ENCODE measurements at places on chromosomes 4 and X. TPM values are rescaled to one million over a fixed set of nuclear protein-coding genes. Genes with fewer than 3 reads are reported as not detected.

Gene GSX2
- not detected for total RNA-seq

- DNase-seq = no peak
These were observed 25.3 kb downstream of the GPM6B start for GRCh38 chrX:13791559-13791958.

Gene C1GALT1C1
- total RNA-seq = 18.0 TPM

- no peak for DNase-seq
These were observed 11.7 kb upstream of the REELD1 start for GRCh38 chr4:146202665-146203064.

- no peak for DNase-seq
These were observed 226.1 kb upstream of the MBNL3 start for GRCh38 chrX:132714913-132715312.

GRCh38 chr4:38109896-38110295 is 149.7 kb downstream of the PTTG2 start:
- peak; percentile 63 for DNase-seq

GRCh38 chr4:153038623-153039311 is 102.6 kb downstream of the FHDC1 start:
- DNase-seq = peak; percentile 65

Gene ADRA2C
- 8.7 TPM for total RNA-seq

DNA sequence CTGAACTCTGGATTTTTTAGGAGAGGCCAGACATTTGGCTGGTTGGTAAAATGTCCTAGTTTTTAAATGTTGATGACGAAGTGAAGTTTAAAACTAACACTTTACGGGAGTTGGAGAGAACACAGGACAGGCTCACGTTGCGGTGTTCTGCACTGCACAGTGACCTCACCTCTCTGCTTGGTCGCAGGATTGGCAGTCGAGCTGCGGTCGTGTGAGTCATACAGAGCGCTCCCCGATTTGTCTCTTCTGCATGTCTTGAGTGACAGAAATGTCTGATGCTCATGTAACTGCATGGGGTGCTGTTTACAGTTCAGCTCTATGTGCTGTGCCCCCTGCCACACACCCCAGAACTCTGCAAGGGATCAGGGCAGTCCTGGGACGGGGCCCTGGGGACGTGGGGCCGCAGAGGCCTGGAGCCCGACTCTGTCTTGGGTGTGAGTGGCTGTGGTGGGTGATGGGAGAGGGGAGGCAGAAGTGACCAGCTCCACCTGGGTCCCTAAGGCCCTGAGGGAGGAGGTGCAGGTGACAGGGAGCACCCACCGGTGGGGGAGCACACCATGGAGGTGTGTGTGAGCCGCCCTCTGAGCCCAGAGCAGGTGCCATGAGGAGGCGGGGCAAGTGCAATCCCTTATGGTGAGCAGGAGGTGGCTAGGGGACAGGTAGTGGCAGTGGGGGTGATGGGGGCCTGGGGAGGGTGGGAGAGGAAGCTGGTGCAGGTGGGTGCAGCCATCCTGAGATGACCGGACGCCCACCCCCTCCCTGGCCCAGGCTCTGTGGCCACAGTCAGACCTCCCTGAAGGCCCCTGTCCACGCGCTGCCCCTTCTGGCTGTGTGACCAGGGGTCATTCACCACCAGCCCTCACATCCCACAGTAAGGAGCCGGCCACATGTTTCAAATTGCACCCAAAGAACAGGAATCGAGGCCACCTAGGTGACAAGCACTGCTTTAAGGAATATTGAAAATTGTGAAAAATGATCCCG is 77.9 kb upstream of the ADRA2C start:
- peak; percentile 45 for DNase-seq

- no peak for DNase-seq
These were observed 13.8 kb downstream of the ARAP2 start for GRCh38 chr4:36230534-36230933.

Gene SPANXC
- not detected for total RNA-seq

GRCh38 chr4:99300934-99301333 is 10.1 kb upstream of the ADH1A start:
- DNase-seq = peak; percentile 89

DNA sequence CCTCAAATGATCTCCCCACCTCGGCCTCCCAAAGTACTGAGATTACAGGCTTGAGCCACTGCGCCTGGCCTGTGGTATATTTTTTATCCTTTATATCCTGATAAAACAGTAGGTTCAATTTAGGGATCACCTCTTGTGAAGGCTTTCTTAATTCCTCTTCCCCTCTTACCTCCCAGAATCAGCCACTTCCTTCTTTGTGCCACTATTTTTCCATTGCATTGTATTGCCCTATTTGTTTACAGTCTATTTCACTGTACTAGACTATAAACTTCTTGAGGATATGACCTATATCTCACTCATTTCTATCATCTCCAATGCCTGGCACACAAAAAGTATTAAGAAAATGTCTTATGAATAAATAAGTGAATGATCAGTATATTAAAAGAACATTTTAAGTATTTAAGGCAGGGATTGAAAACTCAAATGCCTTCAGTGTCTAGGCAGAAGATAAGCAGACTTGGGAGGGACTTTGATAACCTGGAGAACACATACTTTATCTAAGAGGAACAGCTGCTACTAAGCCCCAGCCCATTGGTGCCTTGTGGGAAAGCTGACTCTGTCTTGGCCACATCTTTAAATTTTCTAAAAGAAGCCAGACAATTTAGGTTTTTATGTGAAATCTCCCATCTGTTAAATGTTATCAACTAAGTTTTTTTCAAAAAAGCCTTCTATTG is 82.3 kb upstream of the OGT start:
- DNase-seq = peak; percentile 21

Gene CFI
- 1.4 TPM for total RNA-seq

Gene VSIG4
- not detected for total RNA-seq

Gene TCEAL5
- total RNA-seq = not detected

GRCh38 chr4:143184217-143184502 is 557 bp upstream of the USP38 start:
- no peak for DNase-seq

Gene ANKRD17
- total RNA-seq = 64.9 TPM

Gene ZFP92
- total RNA-seq = 0.05 TPM

Gene MGST2
- total RNA-seq = 16.1 TPM

DNA sequence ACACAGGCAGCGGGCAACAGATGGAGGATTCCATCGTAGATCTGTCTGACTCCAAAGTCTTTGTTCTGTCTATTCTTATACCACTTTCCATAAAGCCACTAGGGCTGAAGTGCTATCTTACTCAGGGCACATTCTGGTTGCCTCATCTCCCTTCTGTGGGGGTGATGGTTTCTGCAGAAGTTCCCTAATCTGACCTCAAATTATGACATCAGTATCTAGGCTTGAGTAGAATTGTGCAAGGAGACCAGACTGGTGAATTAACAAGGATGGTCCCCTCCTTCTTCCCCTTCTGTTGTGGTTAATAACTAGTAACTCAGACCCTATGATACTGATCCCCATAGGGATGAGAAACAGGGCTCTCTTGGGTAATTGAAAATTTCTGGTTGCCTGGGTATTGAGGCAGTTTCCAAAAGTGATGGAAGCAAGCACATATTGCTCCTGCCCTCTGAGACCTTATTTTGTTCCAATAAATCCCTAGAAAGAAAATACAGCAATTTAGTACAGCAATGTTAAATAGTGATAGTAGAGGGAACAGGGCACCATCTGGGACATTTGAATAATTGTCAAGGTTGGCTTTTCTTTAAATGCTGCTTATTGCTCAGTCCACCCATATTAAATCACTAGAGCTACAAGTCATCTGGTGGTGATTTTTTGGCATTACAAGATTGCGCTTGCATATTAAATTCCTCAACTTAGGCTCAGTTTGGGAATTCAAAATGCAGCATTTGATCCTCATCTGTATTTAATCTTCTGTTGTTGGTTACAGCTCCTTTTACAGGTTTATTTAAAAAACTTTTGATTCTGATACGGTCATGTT is 57.3 kb upstream of the AP1S2 start:
- DNase-seq = peak; percentile 24

DNA sequence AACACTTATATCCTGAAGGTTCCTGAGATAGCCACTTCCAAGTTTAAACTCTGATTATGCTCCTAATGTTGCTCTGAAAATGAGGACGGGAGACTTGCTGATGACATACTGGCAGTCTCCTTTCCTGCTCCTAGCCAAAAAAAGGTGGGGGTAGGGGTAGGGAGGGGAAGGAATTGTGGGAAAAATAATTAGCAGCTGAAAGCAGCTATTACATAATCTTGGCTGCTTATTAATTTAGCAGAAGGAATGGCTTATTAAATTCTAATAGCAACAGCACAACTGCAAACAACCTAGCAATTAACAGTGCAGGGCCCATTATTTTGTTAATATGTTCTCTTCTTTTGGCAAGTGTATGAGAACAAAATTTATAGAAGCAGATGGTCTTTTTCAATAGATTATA is 2.0 kb upstream of the AP1S2 start:
- no peak for DNase-seq

DNA sequence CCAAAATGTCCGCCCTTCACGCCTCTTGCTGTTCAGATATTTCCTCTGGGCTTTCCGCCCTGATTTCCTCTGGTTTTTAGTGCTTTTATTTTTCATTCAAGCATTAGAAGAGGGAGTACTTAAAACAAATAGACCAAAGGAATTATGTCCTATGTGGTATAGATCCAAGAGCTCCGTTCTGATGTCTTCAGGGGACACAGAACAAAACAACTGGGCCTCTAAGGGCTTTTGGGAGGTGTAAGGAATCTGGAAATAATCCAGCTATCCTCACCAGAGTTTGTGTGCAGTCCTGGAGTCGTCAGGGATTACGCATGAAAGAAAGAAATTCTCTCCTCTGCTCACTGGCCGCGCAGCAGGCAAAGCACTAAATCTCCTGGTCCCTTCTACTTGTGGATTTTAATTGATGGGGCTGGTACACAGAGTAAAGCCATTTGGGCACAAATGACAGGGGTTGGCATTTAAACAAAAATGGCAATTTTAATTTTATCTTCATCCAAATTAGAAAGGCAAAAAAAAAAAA is 999.2 kb downstream of the ADGRL3 start:
- DNase-seq = no peak

DNA sequence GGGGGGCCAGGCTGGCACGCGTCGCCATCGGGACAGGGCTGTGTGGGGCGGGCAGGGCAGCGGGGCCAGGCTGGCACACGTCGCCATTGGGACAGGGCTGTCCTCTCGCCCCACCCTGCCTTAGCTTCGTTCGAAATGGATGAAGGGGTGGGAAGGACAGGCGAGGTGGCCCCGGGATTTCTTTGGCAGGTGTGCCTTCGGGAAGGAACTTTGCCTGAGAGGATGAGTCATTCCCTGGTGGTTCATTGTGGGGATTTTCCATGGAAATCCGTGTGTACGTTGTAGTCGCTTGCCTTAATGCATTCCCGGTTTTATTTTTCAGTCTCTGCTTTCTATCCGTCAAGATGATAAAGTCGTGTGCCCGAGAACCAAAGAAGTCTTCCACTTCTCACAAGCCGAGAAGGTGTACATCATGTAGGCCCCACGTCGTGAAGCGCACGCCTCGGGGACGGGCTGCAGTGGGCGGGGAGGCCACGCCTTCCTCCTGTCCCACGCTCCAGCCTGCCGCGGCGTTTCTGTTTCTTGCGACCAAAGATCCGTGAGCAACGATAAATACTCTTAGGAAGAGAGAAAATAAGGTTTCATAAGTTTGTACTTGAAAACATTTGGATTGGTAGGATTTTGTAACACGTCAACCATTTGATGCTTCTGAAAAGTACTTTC is 8.1 kb upstream of the UVSSA start:
- no peak for DNase-seq

- no peak for DNase-seq
These were observed 54.6 kb downstream of the RELL1 start for GRCh38 chr4:37631551-37631950.

Gene NHS
- total RNA-seq = 0.68 TPM

DNA sequence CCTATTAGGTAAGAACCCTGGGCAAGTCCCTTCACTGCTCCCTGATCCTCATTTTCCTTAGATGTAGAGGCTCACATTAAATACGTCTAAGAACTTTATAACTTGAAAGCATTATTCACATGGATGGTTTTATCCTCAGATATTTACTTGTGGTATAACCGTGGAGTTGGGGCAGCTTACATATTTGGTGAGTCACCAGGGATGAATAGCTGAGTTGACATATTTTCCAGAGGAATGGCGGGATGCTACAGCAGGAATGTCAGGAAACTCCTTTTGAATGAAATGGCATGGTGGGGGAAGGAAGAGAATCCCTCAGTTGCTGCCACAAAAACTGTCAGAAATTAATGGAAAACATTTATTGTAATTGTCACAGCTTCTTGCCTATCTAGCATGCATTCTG is 165.3 kb upstream of the RPS6KA3 start:
- peak; percentile 15 for DNase-seq

- DNase-seq = no peak
These were observed 185.8 kb downstream of the TRAM1L1 start for GRCh38 chr4:116899561-116899960.

DNA sequence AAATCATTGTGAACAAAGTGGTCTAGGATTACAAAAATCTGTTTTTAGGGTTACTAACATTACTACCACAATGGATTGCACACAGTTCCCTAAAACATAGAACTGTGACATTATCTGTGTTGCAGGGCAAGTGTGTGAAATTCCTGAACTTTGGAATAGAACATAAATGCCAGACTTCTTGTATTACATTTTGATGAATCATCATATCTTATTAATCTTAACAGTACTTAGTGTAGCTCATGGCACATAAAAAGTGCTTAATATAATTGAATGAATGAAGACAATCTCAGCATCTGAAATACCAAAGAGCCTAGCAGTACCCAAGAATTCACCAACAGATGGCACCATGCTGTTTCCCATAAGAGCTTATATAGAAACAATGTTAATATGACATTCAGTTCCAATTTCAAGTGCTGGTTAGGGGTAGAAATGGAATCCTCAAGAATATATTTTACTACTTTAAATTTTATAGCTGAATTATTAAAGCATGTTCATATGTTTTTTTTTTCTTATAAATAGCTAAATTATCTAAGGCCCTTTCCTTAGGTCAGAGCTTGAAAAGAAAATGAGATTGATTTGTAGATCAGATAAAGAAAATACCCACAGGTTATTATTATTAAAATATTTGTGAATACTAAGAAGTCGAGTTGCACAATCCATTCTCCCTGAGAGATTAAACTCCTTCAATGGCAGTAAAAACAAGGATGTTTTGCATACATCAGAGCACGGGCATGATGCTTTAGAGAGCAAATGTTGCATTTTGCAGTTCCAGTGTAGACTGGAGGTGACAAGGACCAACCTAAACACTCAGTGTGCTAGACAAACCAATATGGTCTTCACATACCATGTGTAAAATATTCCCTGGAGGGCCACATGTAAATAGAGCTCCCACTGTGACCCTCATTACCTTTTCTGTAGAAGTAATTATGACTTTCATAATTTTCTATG is 25.7 kb upstream of the SHISA3 start:
- no peak for DNase-seq

- DNase-seq = peak; percentile 8
These were observed 363.9 kb downstream of the MID1IP1 start for GRCh38 chrX:39165185-39165584.

- no peak for DNase-seq
These were observed 48.8 kb upstream of the SMARCAD1 start for GRCh38 chr4:94158883-94159282.

Gene TKTL2
- total RNA-seq = 0.16 TPM

DNA sequence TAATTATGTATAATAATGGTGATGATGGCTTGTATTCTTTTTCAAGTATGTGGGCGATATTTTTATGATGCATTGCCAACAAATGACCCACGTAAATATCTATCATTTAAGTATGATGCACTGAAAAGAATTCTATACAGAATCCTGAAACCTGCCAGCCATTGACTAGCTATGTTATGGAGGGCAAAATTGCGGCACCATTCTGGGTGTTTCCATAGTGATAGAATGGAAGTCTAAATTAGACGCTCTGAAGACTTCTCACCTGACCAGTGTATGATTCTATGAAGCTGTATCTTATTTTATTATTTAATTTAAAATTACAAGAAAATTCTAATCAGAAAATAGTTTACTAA is 677 bp upstream of the CENPC start:
- no peak for DNase-seq

Gene ETNPPL
- total RNA-seq = not detected

Measured in myocyte (in vitro differentiated cells).